Progenitor cell of endocrine pancreas (in vitro differentiated cells): ENCODE measurements at places on chromosomes 7 and 10.

DNA sequence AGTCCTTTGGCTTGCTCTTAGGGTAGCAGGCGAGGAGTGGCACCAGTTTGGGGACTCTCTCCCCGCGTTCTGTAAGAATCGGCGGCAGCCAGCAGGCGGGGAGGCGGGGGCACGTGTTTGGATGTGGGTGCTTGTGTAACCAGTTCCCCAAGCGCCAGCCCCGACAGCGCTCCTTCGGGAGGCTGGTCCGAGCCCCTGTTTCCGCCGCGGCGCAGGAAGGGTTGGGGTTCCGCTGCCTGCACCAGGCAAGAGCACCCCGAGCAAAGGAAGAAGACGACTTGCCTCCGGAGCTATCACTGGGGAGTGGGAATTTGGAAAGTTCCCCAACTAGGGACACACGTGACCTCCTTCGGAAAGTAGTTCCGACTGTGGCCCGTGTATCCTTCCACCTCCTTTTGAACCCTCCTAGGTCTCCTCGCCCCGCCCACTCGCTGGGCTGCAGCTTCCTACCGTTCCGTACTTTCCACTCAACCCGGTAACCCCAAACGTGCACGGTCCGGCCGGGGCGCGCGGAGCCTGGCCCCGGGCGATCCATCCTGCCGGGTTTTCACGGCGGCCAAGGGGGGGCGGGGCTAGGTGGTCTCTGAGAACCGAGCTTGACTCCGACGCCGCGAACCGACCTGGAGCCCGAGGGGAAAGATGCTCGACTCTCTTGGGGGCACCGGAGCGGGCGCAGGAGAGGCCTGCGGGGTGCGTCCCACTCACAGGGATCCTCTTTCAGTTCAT lies 1.2 kb downstream of the KLLN start:
- DNase-seq: peak; percentile 95

DNA sequence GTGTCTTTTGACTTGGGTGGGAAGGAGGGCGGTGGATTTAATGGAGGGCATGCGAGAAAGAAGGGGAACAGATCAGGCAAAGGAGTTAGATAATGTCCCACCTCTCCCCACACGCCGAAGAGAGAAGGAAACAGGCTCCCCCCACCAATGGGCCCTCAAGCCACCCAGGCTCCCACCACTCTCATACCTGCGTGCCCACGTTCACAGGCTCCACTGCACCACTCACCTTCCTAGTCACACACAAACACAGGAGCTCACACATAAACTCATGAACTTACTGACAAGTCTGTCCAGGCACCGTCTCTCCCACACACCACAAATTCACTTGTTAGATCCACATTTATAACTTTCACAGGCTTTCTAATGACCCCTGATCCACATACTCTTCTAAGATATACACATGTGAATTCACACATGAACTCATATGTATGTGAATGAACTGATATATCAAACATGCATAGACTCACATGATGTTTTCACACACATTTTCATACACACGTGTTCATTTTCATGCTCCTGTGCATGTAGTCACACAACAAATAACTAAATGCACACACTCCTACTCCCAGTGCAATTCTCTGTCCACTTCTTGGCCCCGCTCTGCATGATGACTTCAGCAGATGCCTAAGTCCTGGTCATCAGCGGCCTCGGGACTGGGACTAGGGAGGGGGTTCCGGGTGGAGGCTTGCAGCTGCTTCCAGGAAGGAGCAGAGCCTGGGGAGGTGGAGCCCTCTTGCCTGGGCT lies 1.5 kb downstream of the LZTS2 start:
- DNase-seq: no peak

GRCh38 chr10:6347391-6347951 lies 144.7 kb downstream of the PFKFB3 start:
- DNase-seq: no peak

GRCh38 chr10:83142074-83142563 lies 997.2 kb upstream of the GHITM start:
- DNase-seq: no peak

DNA sequence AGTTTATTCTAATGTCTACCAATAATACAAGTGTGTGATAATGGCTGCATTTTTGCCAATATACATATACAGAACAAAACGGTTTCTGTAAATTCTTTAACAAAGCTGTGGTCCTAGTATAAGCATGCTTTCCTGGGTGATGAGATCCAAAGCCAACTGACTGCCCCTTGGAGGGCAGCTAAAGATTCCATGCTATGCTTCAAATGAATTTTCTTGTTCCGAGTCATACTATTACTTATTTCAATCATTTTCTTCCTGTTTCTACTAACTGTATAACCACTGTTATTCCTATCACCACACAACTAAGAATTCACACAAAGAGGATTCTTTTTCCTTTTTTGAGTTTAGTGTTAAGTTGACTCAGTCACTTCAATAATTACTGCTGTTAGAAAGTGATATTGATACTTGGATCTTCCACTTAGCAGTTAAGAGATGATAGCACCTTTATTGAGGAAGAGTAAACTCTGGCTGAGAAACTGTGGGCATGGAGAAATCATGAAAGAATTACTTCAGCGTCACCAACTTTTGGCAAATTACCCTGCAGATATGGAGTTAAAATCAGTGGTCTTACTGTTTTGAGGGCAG lies 197.5 kb downstream of the ARL4A start:
- DNase-seq: no peak

DNA sequence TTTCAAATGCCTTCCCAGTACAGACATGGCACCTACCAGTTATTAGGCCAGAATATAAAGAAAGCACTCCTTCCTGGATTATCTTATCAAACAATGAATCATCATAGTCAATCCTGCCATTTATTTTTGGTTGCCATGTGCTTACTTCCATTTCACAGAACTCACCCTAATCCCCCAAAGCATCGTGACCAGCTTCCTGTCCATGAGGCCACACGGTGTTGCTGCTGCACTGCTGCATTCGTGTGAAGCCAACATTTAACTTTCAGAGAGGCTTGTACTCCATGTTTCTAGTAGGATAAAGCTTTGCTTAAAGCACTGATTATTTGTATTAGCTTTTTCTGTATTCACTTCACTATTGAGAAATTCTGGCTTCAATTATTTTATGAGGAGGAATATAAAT lies 14.4 kb downstream of the COL28A1 start:
- no peak for DNase-seq

GRCh38 chr10:115772606-115773005 lies 500.4 kb downstream of the GFRA1 start:
- DNase-seq: no peak

DNA sequence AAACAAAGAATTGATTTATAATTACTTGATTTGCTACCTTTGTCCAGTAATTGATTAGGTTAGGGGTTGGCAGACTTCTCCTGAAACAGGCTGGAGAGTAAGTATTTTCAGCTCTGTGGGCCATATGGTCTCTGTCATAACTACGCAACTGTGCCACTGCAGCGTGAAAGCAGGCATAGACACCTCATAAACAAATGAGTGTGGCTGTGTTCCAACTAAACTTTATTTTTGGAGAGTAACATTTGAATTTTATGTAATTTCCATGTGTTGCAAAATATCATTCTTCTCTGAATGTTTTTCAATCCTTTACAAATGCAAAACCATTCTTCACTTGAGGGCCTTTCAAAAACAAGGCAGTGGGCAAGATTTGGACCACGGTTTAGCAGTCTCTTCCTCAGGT lies 76.9 kb downstream of the GALNT17 start:
- DNase-seq: no peak

- DNase-seq: no peak
Observed at GRCh38 chr10:31288962-31289361, 30.1 kb upstream of the ZEB1 start.

GRCh38 chr7:133409421-133409820 lies 156.5 kb downstream of the EXOC4 start:
- no peak for DNase-seq

GRCh38 chr7:143199040-143199439 lies 15.8 kb downstream of the TAS2R39 start:
- no peak for DNase-seq

DNA sequence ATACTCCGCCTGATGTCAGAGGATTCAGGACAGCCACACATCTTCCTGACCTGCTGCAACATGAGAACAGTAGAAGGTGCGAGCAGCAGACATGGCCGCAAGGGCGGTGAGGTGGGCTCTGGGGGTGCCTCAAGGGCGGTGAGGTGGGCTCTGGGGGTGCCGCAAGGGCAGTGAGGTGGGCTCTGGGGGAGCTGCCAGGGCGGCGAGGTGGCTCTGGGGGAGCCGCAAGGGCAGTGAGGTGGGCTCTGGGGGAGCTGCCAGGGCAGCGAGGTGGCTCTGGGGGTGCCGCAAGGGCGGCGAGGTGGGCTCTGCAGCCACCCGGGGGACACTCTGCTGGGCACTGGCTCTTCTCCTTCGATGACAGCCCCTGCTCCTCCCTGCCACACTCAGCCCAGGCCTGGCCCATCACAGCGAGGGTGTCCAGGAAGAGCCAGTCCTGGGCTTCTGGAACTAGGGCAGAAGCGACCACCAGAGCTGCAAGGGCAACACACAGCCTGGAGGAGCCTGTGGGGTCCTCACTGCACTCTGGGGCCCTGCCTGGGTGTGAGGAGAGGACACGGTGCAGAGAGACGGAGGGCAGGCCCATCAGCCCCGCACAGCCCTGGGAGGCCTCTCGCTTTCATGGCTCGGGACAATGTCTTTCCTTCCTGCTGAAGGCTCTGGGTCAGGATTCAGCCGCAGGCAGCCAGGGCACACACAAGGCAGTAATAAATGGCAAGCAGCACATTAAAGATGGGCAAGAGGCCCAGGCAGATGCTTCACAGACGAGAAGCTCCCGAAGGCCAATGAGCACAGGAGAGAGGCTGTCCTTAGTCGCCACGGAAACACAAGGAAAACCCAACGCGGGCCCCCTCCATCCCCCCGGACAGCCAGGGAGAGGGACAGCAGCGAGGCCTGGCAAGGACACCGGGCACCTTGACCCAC lies 42.5 kb downstream of the STK32C start:
- DNase-seq: no peak

DNA sequence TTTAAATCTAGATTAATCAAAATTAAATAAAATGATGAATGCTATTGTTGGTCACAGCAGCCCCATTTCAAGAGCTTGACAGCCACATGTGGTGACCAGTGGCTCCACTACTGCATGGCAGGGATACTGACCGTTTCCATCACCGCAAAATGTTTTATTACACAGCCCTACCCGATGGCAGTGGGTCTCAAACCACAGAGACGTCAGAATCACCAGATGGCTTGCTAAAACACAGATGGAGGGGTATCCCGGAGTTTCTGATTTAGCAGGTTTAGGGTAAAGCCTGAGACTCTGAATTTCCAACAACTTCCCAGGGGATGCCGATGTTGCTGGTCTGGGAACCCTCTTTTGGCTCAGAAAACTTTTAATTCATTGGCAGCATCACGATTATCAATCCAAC lies 47.9 kb downstream of the RSU1 start:
- DNase-seq: no peak

- no peak for DNase-seq
Observed at GRCh38 chr7:138785587-138786437, 12.0 kb upstream of the TMEM213 start.

DNA sequence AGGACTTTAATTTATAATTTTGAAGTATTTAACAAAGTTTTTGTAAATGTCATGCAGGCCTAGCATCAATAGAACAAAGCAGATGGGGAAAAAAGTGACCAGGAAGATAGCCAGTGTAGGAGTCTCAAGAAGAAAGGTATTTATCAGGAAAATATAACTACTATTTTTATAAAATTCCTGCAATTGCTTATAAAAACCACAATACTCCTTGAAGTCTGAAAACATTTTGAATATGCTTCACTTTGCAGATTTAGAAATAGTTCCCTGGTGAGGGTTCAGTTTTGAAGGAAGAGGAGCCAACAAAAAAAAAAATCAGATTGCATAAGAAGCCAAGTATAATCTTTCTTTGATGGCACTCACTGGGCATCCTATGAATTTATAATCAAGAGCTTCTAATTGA lies 34.1 kb downstream of the MTERF1 start:
- no peak for DNase-seq

DNA sequence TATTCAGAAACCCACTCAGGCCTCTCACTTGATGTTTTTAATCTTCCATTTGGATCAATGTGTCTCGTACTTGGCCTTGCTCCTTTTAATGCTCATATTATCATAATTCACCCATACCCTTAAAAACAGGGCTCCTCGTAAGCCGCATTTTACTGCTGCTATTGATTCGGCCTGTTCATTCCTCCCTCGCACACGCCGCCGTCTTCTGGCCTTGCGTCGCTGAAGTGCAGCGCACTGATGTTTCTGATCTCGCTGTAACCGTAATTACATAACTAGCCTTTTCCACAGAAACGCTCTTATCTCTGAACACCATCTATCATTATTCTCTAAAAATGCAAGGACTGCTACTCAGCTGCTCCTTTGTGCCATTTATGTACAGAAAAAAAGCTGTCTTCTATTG lies 544.5 kb upstream of the FOXK1 start:
- no peak for DNase-seq

- DNase-seq: no peak
Observed at GRCh38 chr10:89563861-89564478, 28.6 kb upstream of the SLC16A12 start.

DNA sequence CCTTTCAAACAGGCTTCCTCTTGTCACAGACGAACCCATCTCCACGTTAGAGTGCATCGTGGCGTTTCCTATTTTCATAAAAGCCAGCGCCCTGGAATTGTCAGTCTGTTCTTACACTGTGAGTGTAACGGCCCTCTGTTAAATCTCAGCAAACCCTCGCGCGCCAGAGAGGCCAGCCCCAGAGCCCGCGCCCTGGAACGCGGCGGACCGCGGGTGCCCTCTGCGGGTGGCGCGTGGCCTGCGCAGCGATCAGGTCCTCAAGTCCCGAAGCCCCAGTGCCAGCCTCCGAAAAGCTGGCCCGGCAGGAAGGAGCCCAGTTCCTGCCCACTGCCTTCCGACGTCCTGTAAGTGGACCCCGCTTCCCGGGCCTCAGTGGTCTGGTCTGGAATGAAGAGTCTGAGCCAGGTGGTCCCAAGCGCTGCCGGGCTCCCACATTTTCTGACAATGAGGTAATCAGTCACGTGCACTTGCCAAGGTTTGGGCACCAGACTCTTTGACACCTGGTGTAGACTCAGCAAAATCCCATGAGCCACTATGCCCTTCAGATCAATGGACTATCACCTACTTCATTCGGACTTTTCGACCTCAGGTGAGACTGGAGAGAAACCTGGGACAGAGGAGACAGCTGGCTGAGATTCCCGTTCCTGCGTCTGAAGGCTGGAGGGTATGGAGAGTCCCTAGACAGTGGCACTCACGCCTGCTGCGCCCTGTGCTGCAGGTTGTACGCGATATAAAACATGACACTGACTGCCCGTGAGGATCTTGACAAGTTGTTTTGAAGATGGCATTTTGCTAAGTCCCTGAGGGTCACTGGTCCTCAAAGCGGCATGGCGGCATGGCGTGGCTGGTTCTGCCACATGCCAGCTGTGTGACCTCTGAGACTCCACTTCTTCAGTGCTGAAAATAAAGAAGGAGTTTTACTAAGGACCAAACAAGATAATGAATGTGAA lies 109.4 kb upstream of the LANCL2 start:
- DNase-seq: peak; percentile 75

GRCh38 chr7:142957723-142958122 lies 4.4 kb downstream of the KEL start:
- DNase-seq: no peak
